ENCODE measurements at places on chromosomes 4 and X. TPM values are rescaled to one million over a fixed set of nuclear protein-coding genes. Genes with fewer than 3 reads are reported as not detected.

DNA sequence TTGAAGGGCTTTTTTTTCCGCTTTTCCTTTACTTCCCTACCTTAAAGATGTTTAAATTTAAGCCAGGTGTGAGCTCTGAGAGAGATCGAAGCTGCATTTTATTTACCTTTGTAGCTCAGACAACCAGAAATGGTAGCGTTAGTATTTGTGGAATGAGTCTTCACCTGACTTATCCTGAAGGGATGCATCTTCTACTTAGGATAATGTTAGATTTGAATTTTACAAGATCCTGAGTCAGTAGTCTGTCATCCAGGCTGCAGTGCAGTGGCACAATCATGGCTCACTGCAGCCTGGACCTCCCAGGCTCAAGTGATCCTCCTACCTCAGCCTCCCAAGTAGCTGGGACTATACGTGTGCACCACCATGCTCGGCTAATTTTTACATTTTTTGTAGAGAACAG lies 26.2 kb downstream of the TMSB4X start:
- H3K4me3 ChIP-seq: no peak overlapping the region
- H3K27me3 ChIP-seq: peaks cover 4% of the 10 kb centered on the region
- H3K4me1 ChIP-seq: peaks cover 6% of the 10 kb centered on the region
- no peak overlapping the region for H3K27ac ChIP-seq
- H3K36me3 ChIP-seq: no peaks in the 10 kb centered on the region

- H3K36me3 ChIP-seq: no peaks in the 10 kb centered on the region
- DNase-seq: no peak
- H3K27me3 ChIP-seq: no peaks in the 10 kb centered on the region
- no peak overlapping the region for H3K4me3 ChIP-seq
Observed at GRCh38 chrX:74119016-74119910, 184.7 kb upstream of the ZCCHC13 start.

DNA sequence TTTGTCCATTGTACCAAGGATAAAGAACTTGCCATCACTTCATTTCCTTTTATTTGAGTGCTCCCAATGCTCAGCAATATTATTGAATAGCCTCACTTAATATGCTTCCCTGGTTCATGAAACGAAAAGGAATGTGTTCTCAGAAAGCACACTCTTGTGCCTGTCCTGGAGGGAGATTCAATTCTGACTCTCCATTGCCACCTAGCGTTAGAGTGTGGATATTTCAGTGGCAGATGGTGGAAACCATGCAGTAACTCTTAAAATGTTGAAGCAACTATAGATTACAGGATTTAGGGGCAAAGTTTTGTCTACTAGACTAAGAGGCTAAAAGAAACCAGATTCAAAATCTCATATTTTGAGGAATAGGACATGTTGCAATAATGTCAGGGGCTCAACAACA lies 36.0 kb downstream of the GAB3 start:
- peak; percentile 29 for DNase-seq
- no peak overlapping the region for H3K27ac ChIP-seq
- no peaks in the 10 kb centered on the region for H3K36me3 ChIP-seq
- peaks cover 2% of the 10 kb centered on the region for H3K27me3 ChIP-seq
- no peak overlapping the region for H3K4me3 ChIP-seq

GRCh38 chr4:138305050-138305449 lies 62.9 kb upstream of the SLC7A11 start:
- no peak overlapping the region for H3K4me3 ChIP-seq
- no peak for DNase-seq
- H3K36me3 ChIP-seq: no peaks in the 10 kb centered on the region
- no peaks in the 10 kb centered on the region for H3K4me1 ChIP-seq

- H3K27me3 ChIP-seq: peaks cover 9% of the 10 kb centered on the region
- peak within 1 kb of the TSS; percentile 93 for H3K4me3 ChIP-seq
- peak; percentile 53 for DNase-seq
- peaks cover 9% of the 10 kb centered on the region for H3K4me1 ChIP-seq
Observed at GRCh38 chr4:107035819-107036583, at the start of gene DKK2. DKK2 (minus strand) TSS chr4:107036313; CDS start chr4:107035591, 722 bp downstream.

DNA sequence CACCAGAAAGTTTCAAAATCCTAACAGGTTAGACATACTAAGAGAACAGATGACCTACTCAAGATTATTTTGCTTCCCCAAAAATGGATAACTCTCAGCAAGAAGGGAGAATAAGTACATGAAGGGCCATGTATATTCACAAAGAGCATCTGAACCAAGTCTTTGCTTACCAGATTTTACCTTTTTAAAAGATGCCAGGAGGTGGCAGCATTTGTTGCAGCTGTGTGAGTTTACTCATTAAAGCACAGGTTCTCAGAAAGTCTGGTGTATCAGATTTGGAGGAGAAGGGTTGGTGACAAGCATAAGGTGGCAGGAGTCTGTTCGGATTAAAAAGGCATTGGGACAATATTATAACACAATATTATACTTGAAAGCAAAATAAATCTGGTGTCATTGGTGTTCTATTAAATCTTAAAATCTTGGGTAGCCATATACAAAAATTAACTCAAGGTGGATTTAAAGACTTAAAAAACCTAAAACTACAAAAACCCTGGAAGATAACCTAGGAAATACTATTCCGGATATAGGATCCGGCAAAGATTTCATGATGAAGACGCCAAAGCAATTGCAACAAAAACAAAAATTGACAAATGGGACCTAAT lies 51.3 kb upstream of the NFKB1 start:
- H3K4me1 ChIP-seq: no peaks in the 10 kb centered on the region
- H3K27ac ChIP-seq: no peak overlapping the region

DNA sequence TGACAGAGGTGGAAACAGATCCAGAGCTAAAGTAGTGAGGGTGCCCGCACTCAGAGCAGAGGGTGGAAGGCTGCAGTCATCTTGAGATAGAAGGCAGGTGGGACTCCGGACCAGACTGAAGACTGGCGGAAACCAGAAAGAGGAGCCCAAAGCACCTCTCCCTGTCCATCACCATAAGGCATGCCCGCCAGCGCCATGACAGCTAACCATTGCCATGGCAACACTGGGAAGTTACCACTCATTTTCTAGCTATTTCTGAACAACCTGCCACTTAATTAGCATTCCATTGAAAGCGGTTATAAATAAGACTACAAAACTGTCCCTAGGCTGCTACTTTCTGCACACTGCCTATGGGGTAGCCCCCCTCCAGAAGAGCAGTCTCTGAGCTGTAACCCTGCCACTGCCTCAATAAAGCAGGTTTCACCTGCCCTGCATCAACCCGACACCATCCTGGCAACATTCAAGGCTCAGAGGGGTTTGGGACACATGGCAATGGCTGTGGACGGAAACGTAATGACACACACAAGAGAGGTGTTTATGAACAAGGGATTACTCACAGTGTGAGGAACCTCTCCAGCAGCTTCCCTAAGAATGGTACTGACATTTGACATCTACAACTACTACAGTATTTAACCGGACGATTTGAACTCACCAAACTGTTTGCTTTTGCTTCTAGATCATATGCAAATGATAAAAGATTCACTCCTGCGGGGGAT lies 27.8 kb upstream of the FGFBP2 start:
- no peak overlapping the region for H3K4me3 ChIP-seq

- no peak overlapping the region for H3K4me3 ChIP-seq
- no peaks in the 10 kb centered on the region for H3K4me1 ChIP-seq
- no peak overlapping the region for H3K27ac ChIP-seq
- DNase-seq: no peak
- no peaks in the 10 kb centered on the region for H3K36me3 ChIP-seq
Observed at GRCh38 chrX:52271206-52271605, 86.5 kb downstream of the MAGED4 start.

GRCh38 chr4:115529126-115529525 lies 415.7 kb upstream of the NDST4 start:
- no peak for DNase-seq
- H3K27me3 ChIP-seq: no peaks in the 10 kb centered on the region
- no peak overlapping the region for H3K27ac ChIP-seq
- H3K4me3 ChIP-seq: no peak overlapping the region
- no peaks in the 10 kb centered on the region for H3K36me3 ChIP-seq

- peaks cover 3% of the 10 kb centered on the region for H3K36me3 ChIP-seq
- peaks cover 12% of the 10 kb centered on the region for H3K4me1 ChIP-seq
- no peak overlapping the region for H3K4me3 ChIP-seq
- peaks cover 5% of the 10 kb centered on the region for H3K27me3 ChIP-seq
- DNase-seq: peak; percentile 18
Observed at GRCh38 chr4:3677748-3678070, 88.5 kb upstream of the ADRA2C start.

GRCh38 chrX:3728454-3728853 lies 15.0 kb upstream of the PRKX start:
- no peak overlapping the region for H3K27ac ChIP-seq
- no peak overlapping the region for H3K4me3 ChIP-seq

GRCh38 chr4:186514271-186514950 lies 41.0 kb downstream of the MTNR1A start:
- peaks cover 5% of the 10 kb centered on the region for H3K36me3 ChIP-seq
- no peak overlapping the region for H3K4me3 ChIP-seq
- DNase-seq: no peak
- no peaks in the 10 kb centered on the region for H3K27me3 ChIP-seq
- H3K4me1 ChIP-seq: peaks cover 4% of the 10 kb centered on the region

- H3K27ac ChIP-seq: no peak overlapping the region
- H3K27me3 ChIP-seq: peaks cover 3% of the 10 kb centered on the region
- H3K4me3 ChIP-seq: no peak overlapping the region
- no peak for DNase-seq
- peaks cover 7% of the 10 kb centered on the region for H3K36me3 ChIP-seq
Observed at GRCh38 chr4:154124539-154125255, 335.8 kb upstream of the SFRP2 start.

DNA sequence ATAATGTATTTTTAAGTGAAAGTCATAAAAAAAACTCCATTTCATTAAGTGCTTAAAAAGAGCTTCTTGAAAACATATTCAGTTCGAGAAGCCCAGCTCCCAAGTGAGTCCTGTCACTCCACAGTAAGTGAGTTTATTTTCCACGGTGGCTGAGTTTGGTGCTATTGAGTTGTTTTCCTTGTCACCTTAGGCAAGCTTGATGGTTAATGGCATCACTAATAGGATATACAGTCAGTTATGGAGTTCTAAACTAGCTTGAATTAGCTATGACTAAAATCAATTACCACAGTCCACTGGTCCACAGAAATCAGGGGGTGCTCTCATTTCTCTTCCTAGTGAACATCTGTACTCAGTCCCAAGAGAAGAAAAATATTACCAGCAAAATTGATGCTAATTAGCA lies 1526.2 kb upstream of the IGFBP7 start:
- no peak overlapping the region for H3K27ac ChIP-seq
- DNase-seq: no peak
- peaks cover 2% of the 10 kb centered on the region for H3K27me3 ChIP-seq
- H3K4me3 ChIP-seq: peak overlapping the region; percentile 5

DNA sequence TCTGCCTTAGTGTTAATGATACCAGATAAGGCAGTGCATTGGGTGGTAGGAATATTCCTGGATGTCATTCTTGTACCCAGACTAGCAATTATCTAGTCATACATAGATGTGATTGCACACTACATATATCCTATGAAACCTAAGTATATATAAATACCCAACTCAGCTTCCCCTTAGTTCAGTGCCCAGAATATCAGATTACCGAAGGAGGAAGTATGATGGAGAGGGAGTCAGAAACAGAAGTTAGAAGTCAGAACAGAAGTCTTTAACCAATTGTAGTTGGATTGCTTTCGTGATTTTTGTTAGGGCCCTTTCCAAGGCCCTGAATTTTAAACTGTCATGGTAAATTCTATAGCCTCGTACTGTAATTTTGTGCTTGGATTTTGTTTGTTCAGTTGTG lies 42.9 kb downstream of the MOB1B start:
- H3K27ac ChIP-seq: no peak overlapping the region
- no peak overlapping the region for H3K4me3 ChIP-seq
- H3K27me3 ChIP-seq: no peaks in the 10 kb centered on the region
- no peaks in the 10 kb centered on the region for H3K36me3 ChIP-seq

GRCh38 chr4:157808796-157809383 lies 363.9 kb downstream of the GASK1B start:
- DNase-seq: no peak
- H3K27ac ChIP-seq: no peak overlapping the region
- no peak overlapping the region for H3K4me3 ChIP-seq
- H3K4me1 ChIP-seq: peaks cover 11% of the 10 kb centered on the region
- H3K27me3 ChIP-seq: no peaks in the 10 kb centered on the region

DNA sequence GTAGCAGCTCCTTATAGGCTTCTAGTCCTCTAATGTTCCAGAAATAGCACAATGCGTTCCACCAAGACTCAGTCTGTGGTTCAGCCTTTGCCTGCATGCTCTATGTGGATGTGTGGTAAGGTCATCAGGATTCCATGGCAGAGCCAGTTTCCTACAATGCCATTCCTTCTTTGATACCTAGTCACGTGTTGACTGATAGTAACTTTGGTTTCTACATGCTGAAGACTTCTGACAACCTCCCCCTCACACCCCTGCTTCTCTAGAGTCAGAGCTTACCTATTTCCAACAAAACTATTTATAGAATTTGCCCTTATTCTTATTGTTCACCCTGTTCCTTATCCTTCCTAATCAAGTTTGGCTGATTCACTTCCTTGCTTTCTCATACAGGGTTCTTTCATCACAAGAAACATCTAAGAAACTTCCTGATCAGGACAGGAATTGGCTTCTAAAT lies 81.1 kb downstream of the CT47B1 start:
- peaks cover 4% of the 10 kb centered on the region for H3K27me3 ChIP-seq
- H3K36me3 ChIP-seq: no peaks in the 10 kb centered on the region
- DNase-seq: no peak
- H3K27ac ChIP-seq: no peak overlapping the region
- no peak overlapping the region for H3K4me3 ChIP-seq

- no peak overlapping the region for H3K4me3 ChIP-seq
- peaks cover 5% of the 10 kb centered on the region for H3K27me3 ChIP-seq
- H3K36me3 ChIP-seq: no peaks in the 10 kb centered on the region
- peak overlapping the region; percentile 96 for H3K27ac ChIP-seq
- DNase-seq: no peak
Observed at GRCh38 chr4:2871466-2871865, 27.8 kb downstream of the ADD1 start.

- H3K4me1 ChIP-seq: peaks cover 17% of the 10 kb centered on the region
- H3K27ac ChIP-seq: peak overlapping the region; percentile 65
- no peaks in the 10 kb centered on the region for H3K36me3 ChIP-seq
- DNase-seq: peak; percentile 13
- H3K4me3 ChIP-seq: no peak overlapping the region
Observed at GRCh38 chr4:146787731-146788130, 149.0 kb downstream of the POU4F2 start.

DNA sequence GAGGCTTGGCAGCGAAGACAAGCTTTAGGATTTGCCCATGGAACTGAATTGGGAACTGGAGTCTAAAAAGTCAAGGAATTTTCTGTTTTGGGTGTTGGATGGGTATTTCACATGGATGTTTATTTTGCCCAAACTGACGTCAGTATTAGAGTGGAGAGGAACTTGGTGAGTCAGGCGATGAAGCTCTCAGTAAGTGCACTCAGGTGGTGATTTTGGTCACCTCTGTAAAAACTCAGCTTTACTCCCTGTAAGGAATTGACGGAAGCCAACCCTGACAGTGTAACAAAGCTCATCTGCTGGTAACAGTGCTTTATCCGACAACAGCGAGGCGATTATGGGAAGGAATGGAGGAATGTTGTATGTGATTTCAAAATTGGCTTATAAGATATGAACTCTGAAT lies 77.0 kb upstream of the PGRMC2 start:
- H3K27ac ChIP-seq: no peak overlapping the region
- no peak for DNase-seq
- H3K27me3 ChIP-seq: no peaks in the 10 kb centered on the region
- no peaks in the 10 kb centered on the region for H3K4me1 ChIP-seq
- H3K4me3 ChIP-seq: no peak overlapping the region

GRCh38 chr4:139266208-139266582 lies 13.8 kb downstream of the MGARP start:
- no peaks in the 10 kb centered on the region for H3K27me3 ChIP-seq
- no peak for DNase-seq
- no peaks in the 10 kb centered on the region for H3K36me3 ChIP-seq
- no peak overlapping the region for H3K27ac ChIP-seq
- no peak overlapping the region for H3K4me3 ChIP-seq

Gene OCIAD1
- 163 TPM for total RNA-seq

Gene CAPN6
- not detected for total RNA-seq

Gene CT45A6
- total RNA-seq: not detected

Gene COL4A5
- 3.2 TPM for total RNA-seq

Gene TTC29
- total RNA-seq: 0.44 TPM

Measured in glutamatergic neuron (in vitro differentiated cells).